ENCODE measurements at places on chromosomes 13 and 19. TPM values are rescaled to one million over a fixed set of nuclear protein-coding genes. Genes with fewer than 3 reads are reported as not detected.

Gene CYP4F2
- total RNA-seq = not detected

Gene CRB3
- not detected for total RNA-seq

Gene MUC16
- total RNA-seq = not detected

Gene UBE2L5
- not detected for total RNA-seq

Gene PGLYRP1
- total RNA-seq = not detected

Gene ZNF823
- total RNA-seq = 3.7 TPM

Gene CCDC169
- 1.8 TPM for total RNA-seq

DNA sequence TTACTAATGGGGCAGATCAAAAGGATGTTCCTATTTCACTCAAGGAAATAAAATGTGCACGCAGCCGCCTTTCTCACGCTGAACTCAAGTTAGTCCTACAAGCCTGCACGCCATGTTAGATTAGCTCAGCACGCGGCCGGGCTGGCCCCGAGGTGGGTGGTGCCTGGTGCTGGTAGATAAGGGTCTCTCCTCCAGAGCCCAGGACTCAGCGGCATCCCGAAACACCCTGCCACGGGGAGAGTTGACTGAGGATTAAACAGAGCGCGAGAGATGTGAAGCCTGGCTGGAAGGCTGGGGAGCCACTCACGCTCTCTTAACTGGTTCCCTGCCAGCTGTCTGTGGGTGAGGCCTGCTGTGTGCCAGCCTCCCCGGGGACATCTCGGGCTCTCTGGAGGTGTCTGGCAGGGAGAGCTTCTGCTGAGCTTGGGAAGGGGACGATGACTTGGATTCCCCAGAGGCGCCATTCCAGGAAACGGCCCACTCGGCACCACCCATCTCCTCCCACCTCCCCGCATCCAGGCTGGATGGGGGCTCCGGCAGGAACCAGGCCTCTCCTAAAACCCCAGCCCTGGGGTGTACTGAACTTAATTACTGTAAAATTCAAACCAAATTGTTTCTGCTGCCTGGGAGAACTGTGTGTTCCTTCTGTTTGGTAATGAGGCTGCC lies 122.2 kb downstream of the KDM4B start:
- DNase-seq = no peak

DNA sequence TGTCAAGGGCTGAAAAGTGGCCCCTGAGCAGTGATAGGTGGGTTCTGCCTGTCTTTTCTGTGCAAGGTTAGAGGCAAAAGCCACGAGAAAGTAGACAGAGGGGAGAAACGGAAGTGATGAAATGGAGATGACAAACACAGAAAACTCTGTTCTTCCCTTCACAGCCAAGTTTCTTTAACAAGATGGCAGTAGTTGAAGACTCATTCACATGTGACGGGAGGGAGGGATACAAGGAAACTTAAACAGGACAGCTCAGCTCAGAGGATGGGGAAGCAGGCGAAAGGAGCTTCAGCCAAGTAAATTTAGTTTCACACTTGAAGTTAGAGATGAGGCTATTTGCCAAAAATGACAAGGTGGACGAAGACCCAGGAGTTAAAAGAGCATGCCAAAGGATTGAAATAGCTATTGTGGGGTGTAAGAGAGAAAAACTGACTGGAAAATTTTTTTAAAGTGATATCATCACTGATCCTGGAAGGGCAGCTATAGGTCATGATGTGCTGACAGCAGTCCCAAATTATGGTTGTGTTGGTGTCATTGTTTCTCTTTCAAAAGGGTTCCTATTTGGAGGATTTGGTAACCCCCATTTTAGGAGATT lies 347.9 kb downstream of the EFNB2 start:
- DNase-seq = no peak

- DNase-seq = no peak
Observed at GRCh38 chr13:77457966-77458365, 77.5 kb upstream of the SCEL start.

- no peak for DNase-seq
Observed at GRCh38 chr13:30859326-30859725, 46.7 kb upstream of the MEDAG start.

- DNase-seq = no peak
Observed at GRCh38 chr19:8206147-8207087, 2.8 kb upstream of the CERS4 start.

- no peak for DNase-seq
Observed at GRCh38 chr19:18231775-18232174, 5.5 kb upstream of the PDE4C start.

DNA sequence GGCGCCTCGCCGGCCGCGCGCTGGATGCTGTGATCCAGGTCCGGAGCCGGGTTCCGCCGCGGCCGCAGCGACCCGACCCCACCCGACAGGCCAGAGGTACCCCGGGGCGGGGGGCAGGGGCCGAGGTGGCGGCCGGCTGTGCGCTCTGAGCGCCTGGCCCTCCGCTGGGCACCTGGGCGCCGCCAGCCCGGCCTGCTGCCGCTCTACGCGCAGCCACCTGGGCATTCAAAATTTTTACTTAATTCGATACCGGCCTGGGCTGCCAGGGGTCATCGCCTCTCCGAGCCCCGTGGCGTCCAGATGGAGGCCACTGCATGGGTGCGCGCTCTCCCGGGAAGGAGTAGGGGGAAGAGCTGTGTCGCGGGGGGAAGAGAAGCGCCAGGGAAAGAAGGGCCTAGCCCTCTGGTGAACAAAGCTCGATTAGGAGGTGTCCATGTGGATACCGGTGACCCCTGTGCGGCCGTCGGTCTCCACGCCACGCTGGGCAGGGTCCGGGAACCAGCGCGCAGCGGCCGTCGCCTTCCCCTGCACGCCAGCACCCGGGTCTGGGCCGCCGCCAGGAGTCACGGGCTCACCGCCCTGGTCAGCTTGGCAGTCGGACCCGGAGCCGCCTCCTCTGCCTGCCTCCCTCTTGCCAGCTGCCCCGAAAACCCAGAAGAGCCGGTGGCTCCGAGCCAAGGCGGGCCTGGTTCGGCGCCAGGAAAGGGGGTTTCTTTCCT lies 666 bp downstream of the BIVM start:
- no peak for DNase-seq

- DNase-seq = no peak
Observed at GRCh38 chr19:15393963-15394362, 14.4 kb upstream of the AKAP8 start.

- DNase-seq = no peak
Observed at GRCh38 chr19:35223084-35223790, 5.3 kb downstream of the FAM187B start.

DNA sequence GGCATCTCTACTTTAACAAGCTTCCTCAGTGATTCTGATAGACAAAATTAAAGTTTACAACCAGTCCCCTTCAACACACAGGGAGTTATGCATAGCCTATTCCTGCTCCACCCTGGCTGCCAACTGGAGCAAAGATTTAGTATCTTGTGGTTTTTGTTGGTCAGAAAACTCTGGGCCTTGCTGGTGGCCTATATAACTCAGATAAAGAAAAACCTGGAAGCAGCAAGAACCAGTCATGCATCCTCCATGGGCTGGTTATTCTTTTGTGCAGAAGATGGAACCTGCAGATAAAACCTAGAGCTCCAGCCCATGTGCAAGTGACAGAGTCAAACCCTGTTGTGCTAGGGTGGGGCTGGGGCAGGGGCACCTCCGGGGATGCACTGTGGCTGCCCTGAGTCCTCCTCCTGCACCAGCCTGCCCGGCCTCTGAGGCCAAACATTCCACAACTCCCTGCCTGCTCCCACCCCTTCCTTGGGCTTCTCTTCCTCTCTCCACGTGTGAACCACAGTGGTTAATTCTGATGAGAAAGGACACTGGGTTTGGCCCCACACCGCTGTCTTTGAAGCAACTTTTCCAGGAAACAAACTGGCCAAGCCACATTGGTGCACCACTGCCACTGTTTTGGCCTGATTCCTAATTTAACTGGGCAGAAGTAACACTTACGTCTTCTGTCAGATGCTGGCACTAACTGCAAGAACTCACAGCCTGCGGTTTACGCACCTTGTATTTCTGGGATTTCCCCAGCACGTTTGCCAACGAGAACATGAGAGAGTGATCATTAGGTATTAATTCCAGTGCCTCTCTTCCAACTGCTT lies 23.3 kb upstream of the GGACT start:
- DNase-seq = no peak

DNA sequence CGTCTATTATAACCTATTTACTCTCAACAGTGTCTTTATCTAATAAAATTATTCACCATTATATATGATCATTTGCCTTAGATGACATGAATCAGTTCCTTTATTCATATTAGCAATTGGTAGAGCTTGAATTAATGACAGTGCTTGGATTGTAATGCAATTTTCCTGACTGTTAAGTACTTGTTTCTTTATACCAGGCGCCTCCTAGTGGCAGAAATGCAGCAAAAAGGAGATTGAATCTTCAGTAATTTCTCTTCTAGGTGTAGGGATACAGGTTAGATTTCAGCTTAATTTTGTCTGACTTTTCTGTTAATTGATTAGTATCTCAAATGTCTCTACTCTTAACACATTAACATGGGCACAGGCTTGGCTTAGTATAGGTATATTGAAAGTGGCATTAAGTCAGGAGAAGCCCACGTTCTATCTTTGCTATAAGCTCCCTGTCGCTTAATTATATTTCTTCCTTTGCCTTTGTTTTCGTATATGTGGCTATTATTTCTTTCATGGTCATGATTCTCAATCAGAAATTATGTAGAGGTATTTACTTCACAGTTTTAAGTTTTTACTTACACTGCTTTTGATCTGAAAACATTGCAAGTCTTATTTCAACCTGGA lies 9.1 kb upstream of the LHFPL6 start:
- DNase-seq = peak; percentile 53

- DNase-seq = no peak
Observed at GRCh38 chr19:6697291-6697690, 23.2 kb downstream of the C3 start.

DNA sequence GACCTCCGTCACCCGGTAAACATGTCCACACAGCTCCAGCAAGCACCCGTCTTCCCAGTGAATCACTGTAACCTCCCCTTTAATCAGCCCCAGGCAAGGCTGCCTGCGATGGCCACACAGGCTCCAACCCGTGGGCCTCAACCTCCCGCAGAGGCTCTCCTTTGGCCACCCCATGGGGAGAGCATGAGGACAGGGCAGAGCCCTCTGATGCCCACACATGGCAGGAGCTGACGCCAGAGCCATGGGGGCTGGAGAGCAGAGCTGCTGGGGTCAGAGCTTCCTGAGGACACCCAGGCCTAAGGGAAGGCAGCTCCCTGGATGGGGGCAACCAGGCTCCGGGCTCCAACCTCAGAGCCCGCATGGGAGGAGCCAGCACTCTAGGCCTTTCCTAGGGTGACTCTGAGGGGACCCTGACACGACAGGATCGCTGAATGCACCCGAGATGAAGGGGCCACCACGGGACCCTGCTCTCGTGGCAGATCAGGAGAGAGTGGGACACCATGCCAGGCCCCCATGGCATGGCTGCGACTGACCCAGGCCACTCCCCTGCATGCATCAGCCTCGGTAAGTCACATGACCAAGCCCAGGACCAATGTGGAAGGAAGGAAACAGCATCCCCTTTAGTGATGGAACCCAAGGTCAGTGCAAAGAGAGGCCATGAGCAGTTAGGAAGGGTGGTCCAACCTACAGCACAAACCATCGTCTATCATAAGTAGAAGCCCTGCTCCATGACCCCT lies 9.0 kb upstream of the CEACAM5 start:
- DNase-seq = no peak

- no peak for DNase-seq
Observed at GRCh38 chr13:43880926-43881325, 1.2 kb downstream of the LACC1 start.

- no peak for DNase-seq
Observed at GRCh38 chr19:4431808-4432674, 25.6 kb downstream of the UBXN6 start.

- peak; percentile 93 for DNase-seq
Observed at GRCh38 chr19:8367327-8368001, 3.5 kb downstream of the ANGPTL4 start.

- DNase-seq = no peak
Observed at GRCh38 chr13:38636073-38636472, 50.8 kb upstream of the FREM2 start.

- DNase-seq = no peak
Observed at GRCh38 chr19:13173139-13173737, 23.0 kb downstream of the IER2 start.
